Midbrain (tissue), 1 donor: ENCODE measurements at places on chromosomes 1 and 21.
A peak's percentile ranks its signal among the peaks of the same experiment; 100 is the strongest.

DNA sequence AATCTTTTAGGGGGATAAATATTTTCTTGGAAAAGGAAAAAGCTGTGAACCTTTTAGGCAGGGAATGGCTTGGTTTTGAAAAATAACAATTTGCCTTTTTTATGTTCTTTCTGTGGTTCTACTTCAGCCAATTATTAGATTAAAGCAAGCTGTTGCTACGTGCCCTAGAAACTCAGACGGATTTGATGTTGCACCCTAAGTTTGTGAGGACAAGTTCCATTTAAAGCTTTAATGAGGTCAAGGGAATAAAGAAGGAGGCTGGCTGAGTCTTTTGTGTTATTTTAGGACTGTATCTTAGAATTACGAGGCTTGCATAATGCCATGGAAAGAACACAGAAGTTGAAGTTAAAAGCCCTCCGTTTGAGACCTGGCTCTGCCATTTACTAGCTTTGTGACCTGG lies 216.9 kb downstream of the NUF2 start:
- peak; percentile 0 for DNase-seq

GRCh38 chr21:44401386-44402160 lies 48.2 kb downstream of the TRPM2 start:
- DNase-seq: no peak

- peak; percentile 78 for DNase-seq
These were observed 8.8 kb upstream of the GUCA2A start for GRCh38 chr1:42173155-42173933.

DNA sequence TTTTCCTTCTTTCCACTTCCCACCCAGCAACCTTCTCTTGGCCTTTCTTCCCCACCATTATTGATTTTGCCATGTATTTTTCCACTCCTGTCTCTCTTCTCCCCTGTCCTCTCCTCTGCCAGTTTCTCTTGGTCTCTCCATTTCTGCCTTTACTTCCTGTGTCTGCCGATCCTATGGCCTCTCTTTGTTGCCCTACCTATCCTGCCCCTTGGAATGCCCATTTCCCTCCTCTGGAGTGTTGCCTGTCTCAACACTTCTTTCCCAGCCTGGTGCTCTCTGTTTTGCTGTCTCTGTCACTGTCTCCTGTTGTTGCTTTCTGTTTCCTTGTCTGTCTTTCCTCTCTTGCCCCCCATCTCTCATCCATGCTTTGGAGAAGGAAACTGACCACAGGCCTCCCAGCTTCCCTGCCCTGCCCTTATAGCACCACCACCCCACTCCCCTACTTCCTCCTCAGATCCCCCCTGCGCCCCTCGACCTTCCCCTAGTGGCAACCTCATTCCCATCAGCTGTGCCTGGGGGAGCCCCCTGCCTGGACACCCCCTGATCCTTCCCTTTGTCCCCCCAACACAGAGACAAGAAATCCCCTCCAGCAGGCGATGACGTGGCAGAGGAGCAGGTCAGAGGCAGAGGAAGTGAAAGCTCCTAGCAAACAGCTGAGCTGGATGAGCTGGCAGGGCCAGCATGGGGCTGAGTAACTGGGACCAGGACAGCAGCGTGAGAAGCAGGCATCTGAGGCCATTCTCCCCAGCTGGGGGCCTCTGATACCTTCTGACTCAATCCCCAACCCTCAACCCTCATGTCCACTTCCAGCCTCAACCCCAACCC lies 6.6 kb upstream of the ETV3L start:
- no peak for DNase-seq

DNA sequence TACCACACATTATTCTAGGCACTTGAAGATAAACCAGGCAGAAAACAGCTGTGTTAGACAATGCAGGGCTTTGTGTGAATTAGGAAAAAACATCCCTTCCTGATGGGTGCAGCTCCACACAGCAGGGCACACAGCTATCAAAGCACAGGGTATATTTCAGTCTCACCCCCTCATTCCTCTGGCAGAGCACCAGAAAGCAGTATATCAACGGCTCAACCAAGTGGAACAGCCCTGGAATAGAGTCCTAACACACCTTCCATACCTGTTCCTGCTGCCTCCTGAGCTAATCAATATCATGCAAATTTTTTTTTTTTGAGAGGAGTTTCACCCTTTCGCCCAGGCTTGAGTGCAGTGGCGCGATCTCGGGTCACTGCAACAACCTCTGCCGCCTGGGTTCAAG lies 32.1 kb downstream of the LYST start:
- no peak for DNase-seq
